Esophagus squamous epithelium (tissue), 5 donors: ENCODE measurements at places on chromosomes 16 and 17.

GRCh38 chr17:21510686-21511362, 134.7 kb downstream of the KCNJ12 start:
- DNase-seq: no peak

- no peak for DNase-seq
Observed at GRCh38 chr16:80027007-80027965, 426.7 kb upstream of the MAF start.

- DNase-seq: no peak
Observed at GRCh38 chr16:22614271-22614947, 103.7 kb downstream of the NPIPB5 start.

- no peak for DNase-seq
Observed at GRCh38 chr17:50661795-50662391, 27.2 kb downstream of the ABCC3 start.

DNA sequence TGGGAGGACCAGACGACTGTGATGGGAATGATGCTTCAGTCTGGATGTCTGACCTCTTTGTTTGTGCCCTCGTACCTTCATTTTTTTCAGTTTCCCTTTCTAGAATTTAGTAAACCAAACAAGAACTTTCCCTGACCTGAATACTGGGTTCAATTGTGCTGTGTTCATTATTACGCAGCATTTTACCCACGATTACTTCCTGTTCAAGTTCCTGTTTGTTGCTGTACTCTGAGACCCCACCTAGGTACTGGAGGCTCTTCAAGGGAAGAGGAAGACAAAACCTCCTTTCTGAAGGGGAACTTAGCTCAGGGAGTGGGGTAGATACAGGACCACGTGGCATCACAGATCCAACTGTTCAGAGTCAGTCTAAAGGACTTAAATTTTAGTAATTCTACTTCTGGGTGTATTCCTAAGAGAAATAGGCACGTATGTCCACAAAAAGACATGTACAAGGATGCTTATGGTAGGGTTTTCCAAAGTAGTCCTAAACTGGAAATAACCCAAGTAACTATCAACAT, 9.2 kb upstream of the PRKCB start:
- no peak for DNase-seq

DNA sequence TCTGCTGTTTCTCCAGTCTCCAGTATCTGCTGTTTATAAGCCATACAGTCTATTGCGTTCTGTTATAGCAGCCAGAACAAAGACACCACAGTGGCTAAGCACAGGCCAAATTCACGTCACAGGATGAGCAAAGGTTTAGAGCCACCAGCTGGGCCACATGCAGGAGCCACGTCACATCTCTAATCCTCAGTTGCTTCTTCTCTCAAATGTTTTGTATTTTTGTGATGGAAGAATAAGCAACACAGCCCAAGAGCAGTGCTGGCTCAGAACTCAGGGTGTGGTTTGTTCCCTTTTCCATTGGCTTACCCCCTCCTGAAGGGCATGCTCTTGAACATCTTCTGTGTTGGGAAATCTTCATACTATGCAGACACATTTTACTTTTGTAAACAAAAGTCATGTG, 309.4 kb upstream of the CDH5 start:
- DNase-seq: no peak

DNA sequence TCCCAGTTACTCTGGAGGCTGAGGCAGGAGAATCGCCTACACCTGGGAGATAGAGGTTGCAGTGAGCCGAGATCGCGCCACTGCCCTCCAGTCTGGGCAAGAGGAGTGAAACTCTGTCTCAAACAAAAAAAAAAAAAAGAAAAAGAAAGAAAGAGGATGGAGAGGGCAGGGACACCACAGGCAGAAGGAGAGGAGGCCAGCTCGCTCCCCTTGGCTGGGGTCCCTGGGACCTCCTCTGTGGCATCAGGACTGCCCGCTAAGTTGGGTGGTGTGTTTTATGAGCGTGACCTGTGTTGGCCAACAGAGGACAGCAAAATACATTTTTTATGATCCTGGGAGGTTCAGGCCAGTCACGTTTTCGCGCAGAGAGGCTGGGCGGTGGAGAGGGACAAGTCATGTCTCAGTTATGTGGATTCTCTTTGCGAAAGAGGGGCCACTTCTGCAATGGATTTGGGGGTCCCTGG, 229.6 kb downstream of the MRTFB start:
- DNase-seq: no peak

- no peak for DNase-seq
Observed at GRCh38 chr16:27242398-27242797, 26.2 kb downstream of the NSMCE1 start.

- DNase-seq: no peak
Observed at GRCh38 chr16:76446251-76446650, 169.1 kb downstream of the CNTNAP4 start.

DNA sequence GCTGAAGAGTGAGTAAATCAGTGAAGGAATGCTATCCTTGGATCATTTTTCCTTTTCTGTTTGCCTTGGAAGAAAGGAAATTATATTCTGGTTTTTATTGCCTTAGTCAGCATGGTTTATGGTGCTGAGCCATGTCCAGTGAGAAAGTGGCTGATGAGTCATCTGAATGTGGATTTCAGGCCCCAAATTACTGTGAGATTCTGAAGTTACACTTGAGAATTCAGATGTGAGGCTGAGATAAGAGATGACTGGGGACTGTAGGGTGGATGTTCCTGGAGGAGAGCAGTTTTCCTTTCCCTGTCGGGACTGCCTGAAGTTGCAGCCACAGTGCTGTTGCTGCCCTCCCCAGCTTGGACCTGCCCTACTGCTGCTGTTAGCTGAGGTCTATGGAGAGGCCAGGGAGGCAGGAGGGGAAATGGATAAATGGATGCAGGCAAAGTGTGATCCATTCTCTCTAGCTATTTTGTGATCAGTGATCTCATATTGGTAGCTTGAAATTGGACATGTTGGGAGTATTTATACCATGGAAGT, 4.2 kb upstream of the MAP3K14 start:
- DNase-seq: no peak

GRCh38 chr17:68222606-68223005, 25.2 kb upstream of the AMZ2 start:
- no peak for DNase-seq

DNA sequence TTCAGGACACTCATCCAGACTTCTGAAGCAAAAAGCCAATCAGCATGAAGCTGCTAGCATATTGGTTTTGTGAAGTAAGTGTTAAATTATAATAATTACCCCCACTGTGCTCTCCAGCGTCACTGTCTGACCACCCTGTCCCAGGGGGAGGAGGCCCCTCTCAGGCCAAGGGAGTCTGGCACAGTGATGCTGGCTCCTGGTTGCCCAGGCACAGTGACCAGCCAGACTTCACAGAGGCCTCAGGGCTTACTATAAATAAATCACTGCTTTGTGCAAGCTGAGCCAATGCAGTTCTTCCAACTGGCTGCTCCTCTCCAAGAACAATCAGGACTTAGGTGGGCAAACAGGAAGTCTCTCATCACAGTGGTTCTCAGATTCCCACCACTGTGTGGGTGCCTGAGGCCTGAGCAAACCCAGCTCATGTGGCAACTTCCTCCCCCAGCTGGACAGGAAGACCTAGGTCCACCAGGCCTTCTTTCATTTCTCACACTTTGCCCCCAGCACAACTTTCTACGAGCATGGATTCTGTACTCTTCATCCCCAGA, 1.7 kb upstream of the DBNDD1 start:
- DNase-seq: no peak

DNA sequence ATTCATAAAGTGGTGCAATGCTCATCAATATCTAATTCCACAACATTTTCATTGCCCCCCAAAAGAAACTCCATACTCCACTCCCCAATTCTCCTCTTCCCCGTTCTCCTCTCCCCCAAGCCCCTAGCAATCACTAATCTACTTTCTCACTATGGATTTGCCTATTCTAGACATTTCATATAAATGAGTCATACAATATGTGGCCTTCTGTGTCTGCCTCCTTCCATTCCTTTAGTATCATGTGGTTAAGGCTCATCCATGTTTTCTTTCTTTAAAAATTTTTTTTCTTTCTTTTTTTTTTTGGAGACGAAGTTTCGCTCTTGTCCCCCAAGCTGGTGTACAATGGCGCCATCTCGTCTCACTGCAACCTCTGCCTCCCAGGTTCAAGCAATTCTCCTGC, 56.3 kb upstream of the HAS3 start:
- DNase-seq: no peak

- DNase-seq: no peak
Observed at GRCh38 chr16:30637944-30638343, 12.8 kb upstream of the PRR14 start.

DNA sequence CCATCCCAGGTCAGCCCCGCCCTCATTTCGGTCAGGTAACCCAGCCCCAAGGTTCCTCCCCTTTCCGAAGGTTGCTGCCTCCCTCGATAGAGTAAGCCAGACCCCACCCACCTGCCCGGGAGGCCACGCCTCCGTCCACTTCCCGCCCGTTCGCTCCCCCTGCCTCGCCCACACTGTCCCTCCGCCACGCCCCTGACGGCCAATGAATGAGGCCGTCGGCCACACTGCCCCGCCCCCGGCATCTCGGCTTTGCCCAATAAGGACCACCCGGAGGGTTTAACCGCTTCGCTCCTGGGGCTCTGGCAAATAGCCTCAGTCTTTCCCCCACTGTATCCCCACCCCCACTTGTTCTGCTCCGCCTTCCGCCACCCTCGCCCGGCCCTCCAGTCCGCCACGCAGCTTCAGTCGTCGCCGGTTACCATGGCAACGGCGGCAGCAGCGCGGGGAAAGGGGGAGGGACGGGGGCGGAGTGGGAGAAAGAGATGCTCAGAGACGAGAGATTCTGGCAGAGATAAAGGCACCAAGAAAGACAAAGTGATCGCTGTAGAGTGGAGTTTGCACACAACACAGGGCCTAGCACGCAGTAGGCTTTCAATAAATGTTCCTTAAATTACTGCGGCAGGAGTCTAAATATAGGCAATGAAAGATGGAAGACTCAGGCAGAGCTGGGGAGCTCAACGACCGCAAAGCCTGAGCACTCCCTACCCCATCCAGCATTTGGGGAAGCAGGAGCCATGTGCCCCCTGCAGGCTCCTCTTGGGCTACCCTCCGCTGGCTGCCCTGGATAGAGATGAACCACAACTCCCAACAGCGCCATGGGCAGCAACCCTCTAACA, 5.1 kb downstream of the DLG4 start:
- DNase-seq: peak; percentile 92

GRCh38 chr16:77652399-77652798, 69.9 kb upstream of the NUDT7 start:
- DNase-seq: no peak

GRCh38 chr16:86059253-86060171, 160.6 kb downstream of the IRF8 start:
- no peak for DNase-seq

DNA sequence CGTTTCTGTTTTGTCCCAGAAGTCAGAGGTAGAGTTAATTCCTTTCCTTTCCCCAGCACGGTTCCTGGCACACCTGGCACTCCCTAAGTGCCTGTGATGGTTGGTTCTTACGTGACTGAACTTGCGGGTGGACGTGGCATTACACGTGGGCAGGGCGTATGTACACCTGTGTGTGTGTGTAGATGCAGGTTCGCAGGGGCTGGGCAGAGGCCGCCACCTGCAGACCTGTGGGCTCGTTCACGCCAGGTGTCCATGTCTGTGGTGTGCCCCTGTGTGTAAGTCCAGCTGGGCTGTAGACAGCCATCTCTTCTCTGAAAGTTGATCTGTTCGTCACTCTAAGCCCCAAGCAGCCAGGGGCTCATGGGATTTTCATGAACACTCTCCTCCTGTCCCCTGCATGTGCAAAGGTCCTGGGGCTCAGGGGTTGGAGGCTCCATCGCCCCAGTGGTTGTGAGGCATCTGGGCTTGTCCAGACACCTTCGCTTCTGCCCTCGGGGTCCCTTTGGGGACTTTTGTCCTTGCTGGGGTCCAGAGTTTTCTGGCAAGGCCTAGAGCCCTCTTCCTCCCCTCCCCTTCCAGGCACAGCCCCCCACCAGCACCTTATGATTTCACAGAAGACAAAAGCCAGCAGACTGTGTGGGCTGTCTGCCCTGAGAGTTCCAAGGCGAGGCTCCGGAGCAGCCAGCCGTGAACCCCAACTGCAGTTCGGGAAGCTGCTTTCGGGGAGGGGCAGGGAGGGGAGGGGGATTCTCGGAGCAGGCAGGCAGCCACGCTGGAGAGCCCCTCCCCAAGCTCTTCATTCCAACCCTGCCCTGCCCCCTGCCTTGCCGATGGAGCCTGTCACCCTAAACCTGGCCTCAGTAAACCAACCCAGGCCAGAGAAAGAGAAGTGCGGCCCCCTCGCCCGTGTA, 5.4 kb upstream of the FSCN2 start:
- DNase-seq: no peak

GRCh38 chr17:4856271-4856936, 23.3 kb downstream of the MINK1 start:
- DNase-seq: no peak

DNA sequence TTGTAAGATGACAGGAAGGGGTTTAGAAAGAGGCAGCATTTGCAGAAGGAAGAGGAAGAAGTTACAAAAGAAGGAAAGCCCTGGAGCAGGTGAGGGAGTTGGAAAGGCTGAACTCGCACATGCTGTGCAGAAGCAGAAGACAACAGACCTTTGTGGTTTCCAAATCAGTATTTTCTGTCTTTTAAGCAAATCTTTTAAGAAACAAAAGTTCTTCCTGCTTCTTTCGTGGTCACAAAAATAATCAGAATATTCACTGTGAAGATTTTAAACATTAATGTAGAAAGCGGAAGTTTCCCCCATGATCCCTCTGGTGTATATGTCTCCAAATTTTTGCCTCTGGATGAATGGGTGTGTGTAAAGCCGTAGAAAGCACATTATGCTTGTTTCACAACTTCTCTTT, 25.8 kb downstream of the ZNRF1 start:
- no peak for DNase-seq

- DNase-seq: no peak
Observed at GRCh38 chr16:9837481-9837880, 344.7 kb downstream of the GRIN2A start.

DNA sequence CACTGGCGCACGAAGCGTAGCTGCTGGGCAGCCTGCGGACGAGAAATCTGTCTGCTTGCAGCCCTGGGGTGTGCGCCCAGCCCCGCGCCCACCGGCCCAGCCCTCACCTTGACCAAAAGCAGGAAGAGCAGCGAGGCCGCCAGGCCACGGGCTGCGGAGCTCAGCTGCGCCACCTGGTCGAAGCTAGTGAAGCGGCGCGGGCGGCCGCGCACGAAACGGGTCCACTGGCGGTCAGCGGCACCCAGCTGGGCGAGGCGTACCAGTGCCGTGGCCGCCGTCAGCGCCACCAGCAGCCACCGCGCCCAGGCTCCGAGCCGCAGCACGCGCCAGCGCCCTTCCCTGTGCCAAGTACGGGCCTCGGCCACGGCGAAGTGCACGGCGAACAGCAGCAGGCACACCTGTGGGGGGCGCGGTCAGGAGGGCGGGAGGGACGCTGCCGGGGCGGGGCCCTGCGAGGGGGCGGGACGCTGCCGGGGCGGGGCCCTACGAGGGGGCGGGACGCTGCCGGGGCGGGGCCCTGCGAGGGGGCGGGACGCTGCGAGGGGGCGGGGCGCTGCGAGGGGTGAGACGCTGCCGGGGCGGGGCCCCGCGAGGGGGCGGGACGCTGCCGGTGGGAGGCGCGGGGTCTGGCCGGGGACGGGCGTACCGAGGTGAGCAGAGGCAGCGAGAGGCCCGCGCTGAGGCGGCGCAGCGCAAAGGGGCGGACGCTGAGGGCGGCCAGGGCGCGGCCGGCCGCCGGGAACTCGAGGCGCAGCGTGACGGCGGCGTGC, 43.2 kb downstream of the TSC2 start:
- no peak for DNase-seq
